ENCODE measurements at places on chromosomes 13 and 19.
A peak's percentile ranks its signal among the peaks of the same experiment; 100 is the strongest.

GRCh38 chr19:6048793-6049405 is 61.4 kb downstream of the RFX2 start:
- peak; percentile 7 for DNase-seq

DNA sequence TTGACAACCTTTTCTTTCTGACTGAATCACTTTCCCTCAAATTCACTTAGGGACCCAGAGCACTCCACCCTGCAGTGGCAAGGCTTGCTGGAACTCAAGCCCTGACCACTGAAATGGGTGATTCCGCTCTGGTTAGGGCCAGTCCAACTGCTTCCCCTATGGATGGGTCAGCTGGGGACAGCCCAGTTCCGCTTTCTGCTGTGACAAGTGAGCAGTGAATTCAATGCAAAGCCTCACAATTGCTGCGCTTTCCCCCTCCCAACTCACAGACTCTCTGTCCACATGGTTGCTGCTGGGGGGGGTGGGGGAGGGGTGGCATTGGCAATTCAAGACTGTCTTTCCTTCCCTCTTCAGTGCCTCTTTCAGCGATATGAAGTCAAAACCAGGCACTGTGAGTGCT is 18.7 kb downstream of the CD70 start:
- DNase-seq: no peak

GRCh38 chr13:71149498-71150363 is 717.3 kb downstream of the DACH1 start:
- no peak for DNase-seq

- DNase-seq: no peak
Measured at GRCh38 chr13:80074143-80074752, 266.7 kb downstream of the SPRY2 start.

DNA sequence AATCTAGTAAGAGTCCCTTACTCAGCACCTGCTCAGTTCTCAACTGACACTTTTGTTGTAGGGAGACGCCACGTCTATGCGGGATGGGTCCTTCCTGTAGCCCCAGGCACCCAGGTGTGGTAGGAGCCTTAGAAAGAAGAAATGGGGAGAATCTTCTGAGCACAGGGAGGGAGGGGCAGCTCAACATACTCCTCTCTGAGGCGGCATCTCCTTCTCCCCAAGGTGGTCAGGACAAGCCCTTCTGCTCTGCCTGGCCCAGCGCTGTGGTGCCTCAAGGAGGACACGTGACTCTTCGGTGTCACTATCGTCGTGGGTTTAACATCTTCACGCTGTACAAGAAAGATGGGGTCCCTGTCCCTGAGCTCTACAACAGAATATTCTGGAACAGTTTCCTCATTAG is 1.2 kb downstream of the KIR2DL4 start:
- no peak for DNase-seq

GRCh38 chr19:45878043-45878794 is 7.7 kb downstream of the IRF2BP1 start:
- DNase-seq: no peak

DNA sequence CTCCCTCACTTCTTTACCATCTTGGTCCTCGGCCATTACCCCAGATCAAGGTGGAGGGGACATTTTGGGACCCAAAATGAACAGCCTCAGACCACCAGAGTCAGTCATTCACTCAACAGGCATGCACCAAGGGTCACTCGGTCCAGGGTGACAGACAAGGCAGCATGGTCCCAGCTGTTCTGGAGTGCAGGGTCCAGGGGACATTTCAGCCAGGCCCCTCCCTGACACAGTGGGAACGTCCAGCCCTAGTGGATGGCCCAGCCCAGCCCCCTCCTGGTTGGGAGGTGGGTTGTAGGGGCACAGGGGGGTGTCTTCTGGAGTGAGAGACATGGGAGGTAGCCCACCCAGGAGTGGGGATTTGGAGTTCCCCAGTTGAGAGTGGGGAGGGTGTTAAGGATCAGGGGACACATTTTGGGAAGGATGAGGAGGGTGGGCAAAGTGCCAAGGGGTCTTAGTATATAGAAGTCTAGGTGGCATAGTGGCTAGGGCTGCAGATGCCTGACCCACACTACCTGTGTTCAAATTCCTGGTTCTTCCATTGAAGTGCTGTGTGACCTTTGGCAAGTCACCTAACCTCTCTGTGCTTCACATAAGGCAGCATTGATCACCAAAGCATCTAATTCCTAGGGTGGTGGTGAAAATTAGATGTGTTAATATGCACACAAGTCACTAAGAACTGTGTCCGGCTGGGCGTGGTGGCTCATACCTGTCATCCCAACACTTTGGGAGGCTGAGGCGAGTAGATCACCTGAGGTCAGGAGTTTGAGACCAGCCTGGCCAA is 2.5 kb upstream of the FCER2 start:
- no peak for DNase-seq

DNA sequence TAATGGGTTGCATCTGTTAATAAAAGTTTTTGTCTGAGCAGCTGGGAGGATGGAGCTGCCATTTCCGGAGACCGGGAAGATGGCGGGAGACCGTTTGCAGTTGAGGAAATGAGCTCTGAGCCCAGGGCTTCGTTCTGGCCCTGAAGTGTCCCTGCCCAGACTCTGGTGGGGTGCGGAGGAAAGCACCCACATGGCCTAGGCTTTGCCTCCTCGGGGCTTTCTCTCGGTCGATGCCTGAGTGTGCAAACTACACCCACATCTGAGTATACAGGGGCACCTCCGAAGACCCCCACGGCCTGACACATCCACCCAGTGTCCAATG is 15.6 kb upstream of the NANOS3 start:
- no peak for DNase-seq

DNA sequence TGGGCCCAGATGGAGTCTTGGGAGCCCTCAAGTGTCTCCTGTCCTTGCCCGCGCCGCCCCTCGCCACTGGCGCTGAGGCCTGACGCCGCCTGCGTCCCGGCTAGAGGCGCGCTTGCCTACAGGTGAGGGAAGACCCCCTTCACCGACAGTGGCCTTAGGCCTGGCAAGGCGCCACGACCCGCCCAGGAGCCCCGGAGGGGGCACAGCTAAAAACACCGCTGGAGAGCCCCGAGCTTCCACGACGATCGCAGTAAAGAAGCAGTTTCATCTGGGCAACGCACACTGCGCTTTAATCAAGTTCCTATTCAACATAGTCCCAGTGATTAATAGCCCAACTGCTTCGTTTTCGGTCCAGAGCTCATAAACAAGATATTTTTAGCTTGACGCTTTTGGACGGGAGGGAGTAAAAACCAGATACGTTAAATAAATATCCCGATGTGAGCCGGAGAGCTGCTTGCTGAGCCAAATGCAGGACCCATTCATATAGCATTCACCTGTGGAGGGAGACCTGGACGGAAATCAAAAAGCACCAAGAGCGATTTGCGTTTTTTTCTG is 1.5 kb upstream of the CEBPA start:
- DNase-seq: no peak

DNA sequence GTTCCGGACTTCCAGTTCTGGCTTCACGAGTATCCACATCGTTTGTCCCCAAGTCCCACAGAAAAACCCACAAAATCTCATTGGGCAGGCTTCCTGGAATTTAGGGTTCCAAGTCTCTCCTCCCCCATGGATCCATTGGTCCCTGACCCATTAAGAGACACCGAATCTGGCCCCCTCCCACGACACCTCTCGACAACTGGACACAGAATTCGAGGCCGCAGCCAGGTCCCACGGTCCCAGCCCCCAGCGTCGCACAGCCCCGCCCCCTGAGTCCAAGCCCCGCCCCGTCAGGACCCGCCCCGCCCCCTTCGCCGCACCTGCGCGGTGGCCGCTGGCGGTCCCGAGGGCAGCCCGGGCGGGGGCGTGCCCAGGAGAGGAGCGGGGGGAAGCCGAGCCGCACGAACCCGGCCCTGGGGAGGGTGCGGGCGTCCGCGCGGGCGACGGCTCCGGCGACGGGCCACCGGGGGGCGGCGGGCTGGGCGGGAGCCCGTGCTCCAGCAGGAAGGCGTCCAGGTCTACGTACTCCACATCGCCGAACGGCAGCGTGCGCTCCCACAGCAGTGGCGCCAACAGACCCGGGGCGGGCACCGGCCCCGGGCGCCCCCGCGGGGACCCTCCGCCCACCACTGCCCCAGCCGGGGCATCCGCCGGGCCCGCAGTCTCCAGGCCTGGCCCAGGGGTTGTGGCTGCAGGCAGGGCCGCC is 1.8 kb downstream of the DBP start:
- peak; percentile 81 for DNase-seq

- no peak for DNase-seq
Measured at GRCh38 chr13:72544042-72544441, 183.4 kb downstream of the MZT1 start.

GRCh38 chr19:44003461-44004009 is 778 bp downstream of the ZNF230 start:
- no peak for DNase-seq

- DNase-seq: no peak
Measured at GRCh38 chr13:110882972-110883371, 31.9 kb downstream of the ANKRD10 start.

- no peak for DNase-seq
Measured at GRCh38 chr13:98786023-98786422, 33.6 kb upstream of the SLC15A1 start.

- no peak for DNase-seq
Measured at GRCh38 chr13:76823969-76824368, 62.2 kb downstream of the KCTD12 start.

DNA sequence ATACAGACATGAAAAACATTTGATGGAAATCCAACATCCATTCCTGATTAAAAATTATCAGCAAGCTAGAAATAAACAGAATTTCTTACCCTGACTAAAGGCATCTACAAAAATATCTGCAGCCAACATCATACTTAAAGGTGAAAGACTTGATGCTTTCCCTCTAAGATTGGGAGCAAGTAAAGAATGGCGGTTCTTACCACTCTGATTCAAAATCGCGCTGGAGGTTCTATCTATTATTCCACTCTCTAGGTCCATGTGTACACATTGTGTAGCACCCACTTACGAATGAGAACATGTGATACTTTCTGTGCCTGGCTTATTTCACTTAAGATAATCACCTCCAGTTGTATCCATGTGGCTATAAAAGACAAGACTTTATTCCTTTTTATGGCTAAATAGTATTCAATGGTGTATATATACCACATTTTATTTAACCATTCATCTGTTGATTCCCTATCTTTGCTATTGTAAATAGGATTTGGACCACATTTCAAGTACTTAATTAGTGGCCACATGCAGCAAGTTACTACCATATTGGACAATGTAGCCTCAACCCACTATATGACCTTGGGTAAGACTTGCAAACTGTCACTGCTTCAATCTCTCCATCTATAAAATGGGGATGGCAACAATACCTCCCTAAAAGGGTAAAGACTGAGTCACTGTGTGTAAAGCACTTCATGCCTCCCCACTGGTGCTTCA is 38.4 kb upstream of the CYP2A7 start:
- DNase-seq: no peak

DNA sequence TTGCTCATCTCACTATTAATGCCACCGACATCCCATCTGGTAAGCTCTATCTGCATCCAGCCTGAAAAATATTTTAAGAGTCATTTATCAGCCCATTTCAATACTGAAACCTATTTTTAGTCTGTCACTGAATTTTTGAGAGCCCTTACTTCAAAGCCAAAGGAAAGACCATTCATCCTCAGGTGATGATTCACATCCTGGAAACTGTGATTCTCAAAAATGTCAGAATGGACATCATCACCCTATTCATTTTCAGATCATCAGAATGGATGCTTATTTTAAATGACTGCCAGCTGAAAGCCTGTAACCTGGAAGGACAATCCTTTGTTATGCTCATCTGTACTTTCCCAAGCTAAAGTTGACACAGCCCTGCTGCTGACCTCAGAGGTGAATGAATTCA is 27.0 kb downstream of the TNFSF11 start:
- DNase-seq: no peak

GRCh38 chr13:105991622-105992277 is 543.7 kb downstream of the EFNB2 start:
- DNase-seq: no peak

DNA sequence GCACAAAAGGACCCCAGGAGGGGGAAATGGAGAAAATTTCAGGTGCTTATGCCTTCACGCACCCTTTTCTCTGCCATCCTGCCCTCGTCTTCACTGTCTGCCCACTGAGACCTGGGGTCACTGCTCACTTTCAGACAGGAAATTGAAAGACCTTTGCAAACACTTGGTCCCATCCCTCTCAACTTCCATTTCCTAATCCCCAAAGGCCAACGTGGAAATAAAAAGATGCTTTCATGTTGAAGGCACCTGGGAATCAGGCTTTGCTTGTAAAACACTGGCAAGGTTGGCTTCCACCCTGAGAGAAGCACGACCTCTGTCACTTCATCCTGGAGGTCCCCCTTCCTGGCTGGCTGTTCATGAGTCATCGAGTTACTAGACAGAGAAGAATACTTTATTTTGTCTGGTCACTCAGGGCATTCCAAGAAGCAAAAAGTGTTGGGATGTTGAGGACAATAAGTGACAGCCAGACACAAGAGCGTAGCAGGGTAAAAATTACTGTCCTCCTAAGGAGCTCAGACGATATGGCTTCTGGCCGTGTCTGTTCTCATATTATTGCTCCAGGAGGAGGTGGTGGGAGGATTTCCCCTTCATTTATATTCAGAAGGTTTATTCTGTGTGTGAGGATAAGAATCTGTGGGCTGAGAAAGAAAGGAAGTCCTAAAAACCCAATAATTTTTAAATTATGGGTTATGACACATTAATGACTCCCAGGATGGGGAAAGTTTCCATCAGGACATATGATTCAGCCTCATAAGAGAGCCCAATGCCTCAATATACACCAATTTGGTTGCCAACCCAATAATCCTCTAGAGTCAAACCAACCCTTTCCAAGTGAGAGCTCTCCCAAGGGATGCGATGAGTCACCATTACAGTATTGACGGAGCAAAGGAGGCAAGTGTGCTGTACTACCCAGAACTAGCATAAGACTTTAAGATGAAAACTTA is 409.0 kb downstream of the COG6 start:
- DNase-seq: no peak

- DNase-seq: no peak
Measured at GRCh38 chr19:1066748-1067340, at the start of gene ARHGAP45. Gene ARHGAP45, plus strand, starts transcription at chr19:1067167. Its CDS starts 239 bp downstream, at chr19:1067406.

- DNase-seq: no peak
Measured at GRCh38 chr19:46022061-46022430, 807 bp downstream of the PGLYRP1 start.

GRCh38 chr19:48992581-48993174 is 431 bp downstream of the GYS1 start:
- DNase-seq: no peak

- DNase-seq: no peak
Measured at GRCh38 chr13:48731957-48732569, 78.3 kb downstream of the CYSLTR2 start.

GRCh38 chr13:60108589-60108988 is 55.1 kb downstream of the DIAPH3 start:
- no peak for DNase-seq

Measured in NCI-H187 (cell line).